Placental pericyte (primary cell): ENCODE measurements at places on chromosomes 13 and 19. TPM values are rescaled to one million over a fixed set of nuclear protein-coding genes. Genes with fewer than 3 reads are reported as not detected.

MADCAM1 gene
- 0.22 TPM in 1 of 2 replicates, not detected in the other for total RNA-seq

STOML3 gene
- total RNA-seq = not detected in 2 replicates

ZNF534 gene
- 0.44 and 0.57 TPM in 2 replicates for total RNA-seq

PLIN4 gene
- under 0.01 TPM in 2 replicates for total RNA-seq

PCDH17 gene
- total RNA-seq = 0.14 TPM in 1 of 2 replicates, not detected in the other

EHD2 gene
- total RNA-seq = 112 and 162 TPM in 2 replicates

FPR1 gene
- 0.44 and 0.86 TPM in 2 replicates for total RNA-seq

FUT2 gene
- not detected in 2 replicates for total RNA-seq

PSG3 gene
- not detected in 2 replicates for total RNA-seq

OVOL3 gene
- total RNA-seq = not detected in 2 replicates

ZNF470 gene
- total RNA-seq = 2.4 and 2.9 TPM in 2 replicates

CCDC8 gene
- 14.9 and 18.2 TPM in 2 replicates for total RNA-seq
